ENCODE measurements at places on chromosomes 1 and 21.

- peak; percentile 24 for DNase-seq
These were observed 10.9 kb upstream of the EDN2 start for GRCh38 chr1:41495210-41495948.

DNA sequence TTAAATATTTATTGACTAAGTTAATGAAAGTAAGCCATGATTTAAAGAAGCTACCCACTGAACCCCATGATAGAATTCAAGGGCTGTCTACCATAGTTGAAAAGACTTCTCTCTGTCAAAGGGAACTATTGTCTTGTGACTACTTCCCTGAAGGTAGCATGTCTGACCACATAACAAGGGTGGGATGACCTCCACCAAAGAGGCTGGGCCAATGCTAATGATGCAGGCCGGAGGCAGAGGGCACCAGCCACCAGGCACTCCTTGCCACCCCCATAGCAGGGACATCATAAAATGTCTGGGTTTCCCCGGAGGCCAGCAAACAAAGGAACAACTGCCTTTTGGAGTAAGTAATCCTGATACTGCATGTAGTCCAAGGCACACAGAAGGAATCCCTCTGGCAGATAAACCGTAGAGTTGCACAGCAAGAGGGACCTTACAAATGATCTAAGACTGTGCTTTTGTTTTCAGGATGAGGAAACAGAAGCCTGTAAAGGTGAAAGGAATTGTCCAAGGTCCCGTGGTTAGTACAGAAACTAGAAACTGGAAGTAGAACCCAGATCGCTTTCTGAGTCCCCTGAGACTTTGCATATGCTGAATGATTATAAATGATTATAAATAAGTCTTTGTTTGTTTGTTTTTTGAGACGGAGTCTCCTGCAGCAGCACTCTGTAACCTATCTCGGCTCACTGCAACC lies 33.5 kb upstream of the ITPKB start:
- DNase-seq = peak; percentile 70

- DNase-seq = no peak
These were observed 44.8 kb downstream of the CHD1L start for GRCh38 chr1:147287133-147287865.

DNA sequence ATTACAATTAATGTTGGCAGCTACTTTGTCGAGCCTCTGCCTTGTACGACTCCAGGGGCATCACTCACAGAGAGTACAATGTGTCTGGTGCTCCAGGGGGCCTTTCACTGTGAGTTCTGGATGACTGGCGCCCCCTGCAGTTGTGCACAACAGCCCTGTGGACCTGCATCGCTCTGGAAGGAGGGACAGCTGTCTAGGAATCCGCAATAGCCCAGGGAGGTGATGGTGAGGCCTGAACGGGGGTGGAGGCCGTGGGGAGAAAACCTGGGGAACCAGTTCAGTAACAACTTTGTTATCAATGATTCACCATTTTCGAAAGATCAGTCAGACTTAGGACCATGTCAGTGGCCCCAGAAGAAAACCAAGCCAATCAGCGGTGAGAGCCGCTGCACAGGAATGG lies 189.1 kb downstream of the KAZN start:
- DNase-seq = no peak

DNA sequence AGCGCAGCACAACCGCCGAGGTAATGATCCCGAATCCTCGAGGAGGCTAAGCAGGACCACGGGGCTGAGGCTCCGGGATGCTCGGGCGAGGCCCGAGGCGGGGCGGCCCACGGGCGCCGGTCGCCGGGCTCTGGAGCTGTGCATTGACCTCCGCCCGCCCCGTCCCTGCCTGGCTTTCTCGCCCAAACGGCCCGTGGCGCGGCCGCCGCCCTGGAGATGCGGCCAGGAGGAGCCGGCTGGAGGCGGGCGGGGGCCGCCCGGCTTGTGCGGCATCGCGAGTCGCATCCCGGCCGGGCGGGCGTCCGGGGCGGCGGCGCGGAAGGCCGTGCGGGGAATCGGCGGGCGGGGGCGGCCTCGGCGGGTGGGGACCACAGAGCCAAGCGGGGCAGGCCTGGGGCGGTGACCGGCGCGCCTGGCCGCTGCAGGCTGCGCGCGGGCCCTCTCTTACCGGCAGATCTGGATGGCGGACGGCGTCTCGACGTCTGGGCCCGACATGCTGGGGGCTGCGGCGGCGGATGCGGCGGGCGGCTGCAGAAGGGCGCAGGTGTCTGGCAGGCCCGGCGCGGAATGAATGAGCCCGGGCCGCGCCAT lies 663 bp downstream of the ACOT7 start:
- peak; percentile 29 for DNase-seq

DNA sequence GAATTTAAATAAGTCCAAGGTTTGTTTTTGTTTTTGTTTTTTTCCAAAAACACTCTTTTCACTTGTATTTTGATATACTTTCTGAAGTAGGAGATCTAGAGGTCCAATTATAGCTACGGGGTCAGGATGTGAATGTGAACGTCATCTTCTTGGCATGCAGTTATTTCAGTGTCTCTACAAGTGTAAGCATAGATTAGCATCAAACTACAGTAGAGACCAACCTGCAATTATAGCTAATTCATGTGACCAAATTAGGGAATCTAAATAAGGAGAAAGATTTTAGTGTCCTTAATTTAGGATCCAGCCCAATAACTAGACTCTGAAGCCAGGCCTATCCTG lies 107.3 kb upstream of the PALMD start:
- DNase-seq = no peak

GRCh38 chr1:110207831-110208230 lies 2.3 kb upstream of the KCNC4 start:
- peak; percentile 72 for DNase-seq

DNA sequence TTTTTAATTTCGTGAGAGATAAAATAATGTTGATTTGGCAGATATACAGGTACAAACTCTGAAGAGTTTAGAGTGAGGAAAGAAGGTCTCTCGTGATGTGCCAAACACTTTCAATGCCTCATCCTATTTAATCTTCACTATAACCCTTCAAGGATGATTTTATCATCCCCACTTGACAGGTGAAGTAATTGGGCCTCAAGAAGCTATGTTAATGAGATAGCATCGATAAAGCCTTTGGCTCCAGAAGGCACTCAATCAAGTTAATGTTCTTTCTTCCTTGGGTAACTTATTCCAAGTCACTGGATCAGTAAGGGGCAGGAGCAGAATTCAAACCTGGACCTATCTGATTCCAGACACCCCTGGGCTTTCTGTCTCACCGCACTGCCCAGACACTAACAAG lies 7.2 kb downstream of the LMOD1 start:
- DNase-seq = no peak

DNA sequence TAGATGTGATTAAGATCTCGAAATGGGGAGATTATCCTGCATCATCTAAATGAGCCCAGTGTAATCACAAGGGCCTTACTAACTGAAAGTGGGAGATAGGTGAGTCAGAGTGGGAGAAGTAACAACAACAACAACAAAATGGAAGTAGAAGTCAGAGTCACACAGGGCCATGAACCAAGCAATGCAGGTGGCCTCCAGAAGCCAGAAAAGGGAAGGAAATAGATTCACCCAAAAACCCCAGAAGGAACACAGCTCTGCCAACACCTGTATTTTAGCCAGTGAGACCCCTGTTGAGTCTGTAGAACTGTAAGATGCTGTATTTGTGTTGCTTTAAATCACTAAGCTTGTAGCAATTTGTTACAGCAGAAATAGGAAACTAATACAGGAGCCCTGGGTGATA lies 4.1 kb downstream of the TAGLN2 start:
- DNase-seq = peak; percentile 54

DNA sequence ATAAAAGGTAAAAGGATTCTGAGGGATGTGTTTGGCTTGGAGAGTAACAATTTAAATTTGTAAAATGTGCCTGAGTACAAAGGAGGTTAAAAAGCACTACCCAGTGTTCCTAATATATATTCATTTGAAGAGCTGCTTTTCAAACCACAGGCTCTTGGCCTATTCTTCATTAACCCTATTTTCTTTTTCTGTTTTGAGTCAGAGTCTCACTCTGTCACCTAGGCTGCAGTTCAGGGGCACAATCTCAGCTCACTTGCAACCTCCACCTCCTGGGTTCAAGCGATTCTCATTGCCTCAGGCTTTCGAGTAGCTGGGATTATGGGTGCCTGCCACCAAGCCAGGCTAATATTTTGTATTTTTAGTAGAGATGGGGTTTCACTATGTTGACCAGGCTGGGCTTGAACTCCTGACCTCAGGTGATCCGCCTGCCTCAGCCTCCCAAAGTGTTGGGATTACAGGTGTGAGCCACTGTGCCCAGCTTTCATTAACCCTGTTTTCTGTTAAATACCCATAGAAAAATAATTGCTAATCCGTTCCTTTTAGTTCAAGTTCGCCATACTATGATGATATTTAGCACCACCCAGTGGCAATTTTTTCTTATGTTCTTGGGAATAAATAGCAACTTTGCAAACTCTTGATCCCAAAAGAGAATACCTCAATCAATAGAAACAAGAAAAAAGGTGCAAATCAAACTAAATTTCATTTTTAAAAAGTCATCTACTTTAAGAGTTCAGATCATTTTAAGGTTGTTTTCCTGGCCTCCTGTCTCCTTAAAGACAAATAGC lies 30.5 kb downstream of the ZBTB8OS start:
- DNase-seq = peak; percentile 29
